ENCODE measurements at places on chromosomes 13 and 19.

- no peak for DNase-seq
These were observed at the start of gene ZNF177 for GRCh38 chr19:9362905-9363304. Gene ZNF177 (plus strand): TSS chr19:9363013. CDS start chr19:9378312, 15,299 bp downstream.

DNA sequence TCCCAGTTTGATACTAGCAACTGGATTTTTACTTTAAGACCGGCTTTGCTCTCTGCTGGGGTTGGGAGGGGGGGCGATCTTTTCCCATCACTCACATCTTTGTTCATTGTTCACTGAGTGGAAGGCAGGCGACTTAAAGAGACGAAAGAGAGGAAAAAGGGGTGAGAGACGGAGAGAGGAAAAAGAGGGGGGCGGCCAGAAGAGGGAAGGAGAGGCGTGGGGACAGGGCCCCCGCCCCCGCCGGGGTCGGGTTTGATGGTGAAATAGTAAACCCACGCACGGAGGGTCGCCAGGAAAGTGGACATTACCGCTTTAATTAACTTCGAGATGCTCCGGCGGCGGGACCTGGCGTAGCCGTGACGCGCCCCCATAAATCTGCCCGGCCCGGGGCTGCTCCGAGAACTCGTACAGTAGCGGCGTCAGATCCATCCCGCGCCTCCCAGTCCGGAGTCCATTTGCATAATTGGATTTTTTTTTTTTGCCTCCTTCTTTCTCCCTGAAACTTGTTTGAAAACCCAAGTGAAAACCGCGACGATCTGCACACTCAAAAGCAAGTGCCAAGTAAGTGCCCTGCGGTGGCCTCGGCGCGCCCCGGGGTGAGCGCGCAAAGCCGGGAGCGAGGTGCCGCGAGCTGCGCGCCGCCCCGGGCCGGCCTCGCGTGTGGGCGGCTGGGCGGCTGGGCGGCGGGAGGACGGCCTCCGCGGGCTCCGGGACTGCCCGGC, 143.9 kb upstream of the ZNF536 start:
- DNase-seq, result no peak

GRCh38 chr13:33176526-33176925, 109.0 kb downstream of the STARD13 start:
- DNase-seq, result no peak

DNA sequence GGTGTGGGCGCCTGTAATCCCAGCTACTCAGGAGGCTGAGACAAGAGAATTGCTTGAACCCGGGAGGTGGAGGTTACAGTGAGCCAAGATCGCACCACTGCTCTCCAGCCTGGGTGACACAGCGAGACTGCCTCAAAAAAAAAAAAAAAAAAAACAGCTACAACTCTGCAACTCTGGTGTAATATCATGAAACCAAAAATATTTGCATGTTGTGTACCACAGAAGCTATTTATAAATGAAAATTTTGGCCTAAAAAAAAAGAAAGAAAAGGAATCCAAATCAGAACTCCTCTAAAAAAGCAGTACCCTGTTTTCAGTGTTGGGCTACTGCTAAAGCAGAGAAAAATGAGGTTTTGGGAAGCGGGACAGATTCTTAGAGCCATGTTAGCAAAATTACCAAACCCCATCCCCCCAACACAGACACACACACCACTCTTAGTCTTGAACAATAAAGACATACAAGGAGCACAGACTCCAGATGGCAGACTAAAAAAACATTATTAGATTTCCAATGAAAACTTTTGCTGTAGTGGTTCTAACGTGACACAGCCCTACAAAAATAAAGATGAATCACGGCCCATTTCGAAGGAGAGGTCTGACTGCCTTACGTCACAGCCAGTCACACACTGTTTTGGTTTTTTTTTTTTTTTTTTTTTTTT, 51.5 kb downstream of the INSR start:
- no peak for DNase-seq

DNA sequence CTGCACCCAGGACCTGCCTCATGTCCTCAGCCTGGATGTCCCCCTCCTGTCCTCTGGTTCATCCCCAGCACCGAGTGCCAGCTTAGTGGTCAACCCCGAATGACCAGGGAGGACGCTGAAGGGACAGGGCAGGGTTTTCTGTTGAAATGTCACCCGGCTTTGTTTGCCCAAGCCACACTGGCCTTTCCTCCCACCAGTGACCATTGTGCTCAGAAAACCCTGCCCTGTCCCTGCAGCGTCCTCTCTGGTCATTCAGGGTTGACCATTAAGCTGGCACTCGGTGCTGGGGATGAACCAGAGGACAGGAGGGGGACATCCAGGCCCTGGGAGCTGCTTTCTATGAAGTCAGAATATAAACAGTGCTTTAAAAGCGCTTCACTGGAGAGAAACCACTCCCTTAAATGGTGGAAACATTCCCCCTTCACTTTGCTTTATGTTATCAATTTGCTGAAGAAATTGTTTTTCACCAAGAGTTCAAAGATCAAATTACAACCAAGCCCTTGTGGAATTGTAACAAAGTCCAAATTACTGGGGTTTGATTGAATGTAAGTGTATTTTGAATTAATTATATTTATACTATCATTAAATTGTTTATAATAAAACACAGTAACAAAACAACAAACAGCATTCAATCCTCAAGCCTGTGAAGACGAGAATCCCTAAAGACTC, 21.4 kb downstream of the CARS2 start:
- DNase-seq, result no peak

DNA sequence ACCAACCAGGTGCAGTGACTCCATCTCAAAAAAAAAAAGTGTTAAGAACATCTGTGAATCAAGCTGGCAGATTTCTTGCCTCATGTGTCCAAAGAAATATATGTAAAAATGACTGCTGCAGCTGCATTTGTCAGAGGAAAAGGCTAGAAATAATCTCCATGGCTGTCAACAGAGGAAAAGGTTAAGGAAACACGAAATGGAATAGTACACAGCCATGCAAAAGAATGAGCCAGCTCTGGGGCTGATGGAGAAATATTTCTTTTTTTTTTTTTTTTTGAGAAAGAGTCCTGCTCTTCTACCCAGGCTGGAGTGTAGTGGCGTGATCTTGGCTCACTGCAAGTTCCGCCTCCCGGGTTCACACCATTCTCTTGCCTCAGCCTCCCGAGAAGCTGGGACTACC, 6.6 kb downstream of the RAB3D start:
- no peak for DNase-seq

DNA sequence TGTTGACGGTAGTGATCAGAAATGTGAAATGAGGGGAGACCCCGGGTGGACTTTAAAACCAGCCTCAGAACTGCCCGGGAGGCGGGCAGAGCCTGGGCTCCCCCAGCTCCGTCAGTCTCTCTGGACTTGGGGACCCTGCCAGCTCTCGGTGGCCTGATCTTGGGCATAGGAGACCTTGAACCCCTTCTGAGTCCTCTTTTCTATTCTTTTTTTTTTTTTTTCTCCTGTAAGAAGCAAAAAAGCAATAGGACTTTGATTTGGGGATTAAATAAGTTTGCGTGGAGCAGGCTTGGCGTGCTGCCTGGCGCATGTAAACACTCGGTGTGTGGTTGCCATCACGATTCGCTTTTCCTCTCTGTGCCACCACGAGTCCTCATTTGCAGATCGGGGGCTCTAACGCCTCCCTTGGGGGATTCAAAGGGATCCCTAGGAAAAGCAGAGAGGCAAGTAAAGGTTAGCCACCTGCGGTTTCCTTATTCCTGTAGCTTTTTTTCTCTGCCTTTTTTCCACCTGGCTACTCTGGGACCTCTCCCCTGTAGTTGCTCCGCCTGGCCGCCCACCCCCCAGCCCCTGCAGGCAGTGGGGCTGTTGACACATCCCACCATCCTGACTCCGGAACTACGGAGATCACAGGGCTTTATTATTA, 1.3 kb downstream of the SAFB start:
- no peak for DNase-seq

- no peak for DNase-seq
These were observed 2.7 kb downstream of the SLC27A1 start for GRCh38 chr19:17473041-17473440.

DNA sequence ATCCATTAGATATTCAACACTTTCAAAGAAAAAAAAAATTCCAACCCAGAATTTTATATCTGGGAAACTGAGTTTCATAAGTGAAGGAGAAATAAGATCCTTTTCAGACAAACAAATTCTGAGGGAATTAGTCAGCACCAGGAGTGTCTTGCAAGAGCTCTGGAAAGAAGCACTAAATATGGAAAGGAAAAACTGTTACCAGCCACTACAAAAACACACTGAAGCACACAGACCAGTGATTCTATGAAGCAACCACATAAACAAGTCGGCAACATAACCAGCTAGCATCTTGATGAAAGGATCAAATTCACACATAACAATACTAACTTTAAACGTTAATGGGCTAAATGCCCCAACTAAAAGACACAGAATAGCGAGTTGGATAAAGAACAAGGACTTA, 368.4 kb upstream of the MIR17HG start:
- no peak for DNase-seq

GRCh38 chr19:46069806-46070341, 29.1 kb upstream of the IGFL4 start:
- no peak for DNase-seq
